Activated CD8-positive, alpha-beta T cell treated with anti-CD3 and anti-CD28 coated beads, Interleukin-2, amount 10 ng/mL, durations not matched to agents 7 days and 5 days (primary cell): ENCODE measurements at places on chromosomes 5 and 9.

- no peak for DNase-seq
Observed at GRCh38 chr5:120499876-120500563, 35.9 kb downstream of the PRR16 start.

- no peak for DNase-seq
Observed at GRCh38 chr9:112705768-112706427, 12.0 kb downstream of the INIP start.

- no peak for DNase-seq
Observed at GRCh38 chr5:95720094-95720786, 10.9 kb upstream of the RHOBTB3 start.

DNA sequence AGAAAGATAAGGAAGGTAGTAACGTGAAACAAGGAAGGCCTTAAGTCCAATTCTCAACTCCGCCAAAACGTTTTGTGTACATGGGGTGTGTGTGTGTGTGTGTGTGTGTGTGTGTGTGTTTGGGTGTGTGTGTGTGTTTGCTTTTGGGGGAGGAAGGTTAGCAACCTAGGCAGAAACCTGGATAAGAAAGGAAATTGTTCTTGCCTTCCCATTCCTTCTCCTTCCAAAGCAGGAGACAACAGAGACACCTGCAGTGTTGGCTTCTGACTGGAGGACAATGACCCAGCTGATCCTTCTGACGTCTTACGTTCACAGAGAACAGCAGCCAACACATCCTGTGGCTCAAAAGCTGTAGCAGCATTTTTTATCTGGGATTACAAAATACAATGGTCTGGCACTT lies 4.1 kb upstream of the CCNG1 start:
- DNase-seq, result no peak

- DNase-seq, result peak; percentile 25
Observed at GRCh38 chr5:126508251-126508961, 85.2 kb downstream of the GRAMD2B start.

- DNase-seq, result no peak
Observed at GRCh38 chr5:93582677-93583438, at the start of gene NR2F1. NR2F1 (plus strand) TSS chr5:93583222; CDS start chr5:93585024, 1,802 bp downstream.

DNA sequence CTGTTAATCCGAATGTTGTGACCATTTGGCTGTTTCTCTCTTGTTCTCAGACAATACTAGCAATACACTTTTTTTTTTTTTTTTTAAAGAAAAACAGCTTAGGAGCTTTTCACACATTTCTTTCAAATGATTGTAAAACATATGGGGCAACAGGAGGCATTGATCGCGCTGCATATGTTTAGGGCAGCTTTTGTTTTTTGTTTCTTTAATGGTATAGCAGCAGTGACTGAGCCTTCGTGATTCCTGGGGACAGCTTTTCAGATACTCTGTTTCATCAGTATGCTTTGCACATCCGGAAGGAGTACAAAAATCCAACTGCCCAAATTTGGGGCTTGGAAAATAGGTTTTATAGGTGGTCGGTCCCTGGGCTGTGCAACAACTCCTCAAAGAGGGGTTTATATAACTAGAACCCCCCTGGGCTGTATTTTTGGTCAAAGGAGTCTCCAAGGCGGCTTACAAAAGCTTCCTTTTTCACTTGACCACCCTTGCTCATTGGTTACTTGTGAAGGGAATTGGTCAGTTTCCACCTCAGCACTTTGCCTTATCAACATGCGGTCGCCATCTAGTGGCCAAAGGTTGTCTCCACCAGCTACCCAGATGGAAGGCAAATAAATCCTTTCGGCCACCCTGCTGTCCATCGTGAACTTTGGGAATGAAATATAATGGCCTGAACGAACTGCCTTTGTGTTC lies 91.8 kb downstream of the PDE6A start:
- DNase-seq, result peak; percentile 59

DNA sequence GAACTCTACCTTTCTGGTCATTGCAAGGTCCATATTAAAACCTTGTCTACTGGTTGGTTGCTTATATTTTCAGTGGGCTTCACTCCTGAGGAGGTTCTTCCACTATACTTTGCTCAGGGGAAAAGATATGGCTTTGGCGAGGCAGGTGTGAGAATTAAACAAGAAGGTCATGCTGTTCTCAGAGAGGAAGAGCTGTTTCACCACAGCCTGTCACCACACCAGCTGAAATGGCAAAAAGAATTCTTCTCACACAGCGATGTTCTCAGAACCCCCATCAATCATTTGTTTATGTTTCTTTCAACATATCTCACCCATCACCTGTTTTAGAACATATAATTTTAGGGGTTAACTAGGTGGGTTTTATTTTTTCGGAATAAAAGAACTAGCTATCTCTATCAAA lies 38.6 kb downstream of the CAPSL start:
- DNase-seq, result peak; percentile 58

DNA sequence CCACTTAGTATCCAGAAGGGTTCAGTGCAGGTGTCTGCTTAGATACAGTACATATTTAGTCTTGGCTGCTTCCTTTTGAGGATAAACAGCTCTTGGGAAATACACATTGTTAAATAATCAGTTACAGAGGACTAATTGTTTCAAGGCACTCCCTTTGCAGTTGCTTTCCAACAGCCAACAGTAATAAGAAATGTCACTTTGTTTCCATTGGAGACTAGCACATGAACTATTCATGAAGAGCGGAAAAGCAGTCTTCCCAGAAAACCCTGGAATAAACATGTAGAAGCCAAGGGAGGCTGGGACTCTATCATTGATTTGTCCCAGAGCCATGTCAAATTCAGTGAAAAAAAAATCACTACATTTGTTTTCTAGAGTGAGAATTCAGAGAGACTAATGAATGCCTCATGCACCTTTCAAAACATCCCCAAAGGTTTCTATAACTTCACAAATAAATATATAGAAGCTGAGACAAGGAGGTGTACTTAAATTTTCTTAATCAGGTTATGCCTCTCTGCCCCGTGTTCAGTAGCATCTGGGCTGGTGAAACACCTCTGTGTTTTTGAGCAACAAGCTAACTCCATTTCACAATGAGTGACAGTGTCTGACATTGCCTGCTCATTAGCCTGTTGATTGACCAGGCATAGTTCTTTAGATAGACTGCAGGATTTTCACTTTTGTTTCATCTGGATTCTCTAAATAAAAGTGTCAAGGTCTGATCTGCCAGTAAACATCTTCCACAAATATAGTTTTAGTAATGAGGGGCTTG lies 271.5 kb downstream of the ARRDC3 start:
- no peak for DNase-seq

- no peak for DNase-seq
Observed at GRCh38 chr9:85237478-85237877, 504.3 kb downstream of the AGTPBP1 start.
